Activated CD4-positive, alpha-beta T cell treated with anti-CD3 and anti-CD28 coated beads, Interleukin-2, amount 50 U/mL, for 24 hours (primary cell): ENCODE measurements at places on chromosomes 4 and X.
A peak's percentile ranks its signal among the peaks of the same experiment; 100 is the strongest.

DNA sequence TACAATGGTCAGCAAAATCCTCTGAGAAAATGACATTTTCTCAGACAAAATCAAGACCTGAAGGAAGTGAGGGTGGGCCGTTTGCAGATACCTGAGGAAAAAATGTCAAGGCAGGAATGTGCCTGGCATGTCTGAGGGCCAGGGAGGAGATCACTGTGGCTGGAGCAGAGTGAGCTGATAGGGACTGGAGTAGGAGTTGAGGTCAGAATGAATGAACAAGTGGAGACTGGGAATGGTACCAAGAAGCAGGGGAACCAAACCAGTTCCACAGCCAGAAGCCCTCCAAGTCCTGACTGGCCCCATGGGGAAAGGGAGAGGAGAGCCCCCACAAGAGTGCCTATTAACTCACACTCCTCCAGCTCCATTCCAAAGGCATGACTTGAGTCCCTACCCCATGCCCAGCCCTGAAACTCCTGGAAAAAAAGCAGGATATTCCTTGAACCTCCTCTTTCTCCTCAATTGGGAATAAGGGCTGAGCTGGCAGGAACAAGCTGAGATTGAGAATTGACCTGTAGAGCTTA lies 41.5 kb downstream of the STEEP1 start:
- DNase-seq, result no peak

- no peak for DNase-seq
Measured at GRCh38 chrX:50691820-50692219, 122.2 kb downstream of the SHROOM4 start.

DNA sequence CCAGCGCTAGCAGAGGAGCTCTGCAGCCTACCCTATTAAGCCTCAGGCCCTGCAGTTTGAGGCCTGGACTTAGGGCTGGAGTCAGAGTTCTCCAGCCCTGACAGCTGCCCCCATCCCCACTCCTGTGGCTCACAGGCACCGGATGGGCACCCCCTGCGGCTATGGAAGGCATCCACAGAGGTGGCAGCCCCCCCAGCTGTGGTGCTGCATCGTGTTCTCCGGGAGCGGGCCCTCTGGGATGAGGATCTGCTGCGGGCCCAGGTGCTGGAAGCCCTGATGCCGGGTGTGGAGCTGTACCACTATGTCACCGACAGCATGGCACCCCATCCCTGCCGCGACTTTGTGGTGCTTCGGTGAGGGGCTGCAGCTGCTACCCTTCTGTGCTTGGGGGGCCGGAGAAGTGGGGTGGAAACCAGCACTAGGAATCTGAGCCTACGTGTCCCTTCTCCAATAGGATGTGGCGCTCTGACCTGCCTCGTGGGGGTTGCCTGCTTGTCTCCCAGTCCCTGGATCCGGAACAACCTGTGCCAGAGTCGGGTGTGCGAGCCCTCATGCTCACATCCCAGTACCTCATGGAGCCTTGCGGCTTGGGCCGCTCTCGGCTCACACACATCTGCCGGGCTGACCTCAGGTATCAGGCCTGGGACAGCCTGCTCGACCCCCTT lies 76.2 kb downstream of the STARD8 start:
- DNase-seq, result no peak

DNA sequence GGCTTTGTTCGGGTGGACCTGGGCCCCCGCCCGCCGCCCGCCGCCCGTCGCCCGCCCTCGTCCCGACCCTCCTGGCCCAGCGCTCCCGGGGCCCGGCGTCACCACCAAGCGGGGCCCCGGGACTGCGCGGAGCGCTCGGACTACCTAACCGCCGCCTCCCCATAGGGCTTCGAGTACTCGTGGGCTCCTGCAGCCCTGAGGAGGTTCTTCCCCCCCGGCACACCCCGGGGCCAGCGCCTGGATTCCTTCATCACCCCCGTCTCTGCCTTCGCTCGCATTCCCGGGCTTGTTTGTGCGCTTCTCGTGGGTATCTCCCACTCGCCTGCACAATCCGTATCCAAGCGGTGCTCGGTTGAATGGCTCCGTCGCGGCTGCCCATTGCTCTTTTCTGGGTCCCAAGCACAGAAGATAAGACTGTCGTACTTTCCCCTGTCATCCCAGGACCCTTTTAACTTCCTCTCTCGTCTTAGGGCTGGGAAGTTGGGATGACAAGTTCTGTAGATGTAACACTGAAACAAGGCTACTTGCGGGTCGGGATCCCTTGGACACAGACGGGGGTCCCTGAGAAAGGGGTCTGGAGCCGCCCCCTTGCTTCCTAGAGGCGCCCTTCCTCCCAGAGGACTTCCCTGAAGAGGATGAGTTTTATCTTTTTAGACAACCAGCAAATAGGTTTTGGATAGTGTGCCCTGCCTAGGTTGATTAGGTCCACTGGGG lies 565 bp downstream of the MOB1B start:
- peak; percentile 2 for DNase-seq

DNA sequence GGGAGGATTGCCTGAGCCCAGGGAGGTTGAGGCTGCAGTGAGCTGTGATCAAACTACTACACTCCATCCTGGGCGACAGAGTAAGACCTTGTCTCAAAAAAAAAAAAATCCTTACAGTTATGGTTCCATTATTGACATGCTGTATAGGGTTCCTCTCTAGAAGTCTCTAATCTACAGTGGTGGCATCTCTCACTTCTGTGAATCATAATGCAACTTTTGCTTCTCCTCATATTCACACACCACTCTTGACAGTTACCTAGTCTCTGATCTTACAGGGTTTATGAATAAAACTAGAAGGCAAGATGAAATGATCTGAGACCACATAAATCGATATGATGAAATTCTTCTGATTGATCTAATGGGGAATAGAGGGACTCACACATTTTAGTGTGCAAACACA lies 40.6 kb downstream of the DOCK11 start:
- no peak for DNase-seq

GRCh38 chr4:164138521-164138920 lies 615.4 kb upstream of the SMIM31 start:
- no peak for DNase-seq

GRCh38 chrX:112147206-112147605 lies 64.6 kb upstream of the TRPC5 start:
- DNase-seq, result no peak

DNA sequence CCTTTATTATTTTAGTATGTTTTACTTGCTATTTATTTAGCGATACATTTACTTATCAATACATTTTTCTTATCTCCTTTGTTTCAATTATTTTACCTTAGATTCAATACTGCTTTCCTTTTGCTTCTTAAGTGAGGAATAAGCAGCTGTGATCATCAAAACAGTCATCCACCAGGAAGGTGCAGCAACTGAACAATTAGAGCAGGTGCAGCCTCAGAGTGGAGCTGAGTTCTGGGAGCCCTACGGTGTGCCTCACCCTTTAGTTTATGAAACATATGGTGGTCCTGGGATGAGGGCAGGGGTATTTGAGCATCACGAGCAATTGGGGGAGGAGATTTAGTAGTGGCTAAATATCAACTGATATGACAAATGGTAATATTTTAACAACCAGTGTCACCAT lies 111.0 kb downstream of the FRYL start:
- no peak for DNase-seq

GRCh38 chr4:139146926-139147629 lies 29.9 kb downstream of the ELF2 start:
- no peak for DNase-seq

- no peak for DNase-seq
Measured at GRCh38 chrX:53357799-53358530, 64.5 kb downstream of the SMC1A start.

- no peak for DNase-seq
Measured at GRCh38 chr4:127829014-127829413, 46.9 kb downstream of the HSPA4L start.

DNA sequence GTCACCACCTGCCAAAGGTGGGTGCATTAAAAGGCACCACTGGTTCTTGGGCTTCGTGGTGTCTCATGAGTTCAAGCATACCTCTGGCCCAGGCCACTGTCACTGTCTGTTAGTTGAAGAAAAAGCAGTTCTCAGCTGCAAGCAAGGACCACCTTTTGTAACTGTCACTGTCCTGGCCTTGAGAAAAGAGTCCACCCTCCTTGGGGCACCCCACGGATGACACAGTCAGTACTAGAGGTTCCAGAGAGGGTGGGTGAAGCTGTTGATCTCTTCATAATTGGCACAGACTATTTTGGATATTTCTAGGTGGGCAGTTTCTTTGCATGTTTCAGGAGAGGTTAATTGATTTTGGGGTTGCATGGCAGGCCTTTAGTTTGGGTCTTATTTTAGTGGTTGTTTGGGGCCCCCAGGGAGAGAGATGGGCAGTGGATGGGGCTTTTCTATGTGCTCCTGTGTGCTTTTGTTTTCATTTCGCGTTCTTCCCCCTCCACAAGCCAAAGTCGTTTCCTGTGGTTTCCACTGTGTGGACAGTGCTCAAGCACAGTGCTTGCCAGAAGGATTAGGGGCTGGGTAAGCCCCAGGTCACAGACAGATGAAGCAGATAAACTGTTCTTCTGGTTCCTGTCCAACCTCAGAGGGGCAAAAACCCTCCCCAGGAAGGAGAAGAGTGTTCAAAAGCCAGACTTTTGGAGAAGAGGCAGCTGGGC lies 156.2 kb upstream of the PPP1R2C start:
- no peak for DNase-seq

- no peak for DNase-seq
Measured at GRCh38 chrX:111743316-111743715, 62.3 kb downstream of the ALG13 start.

DNA sequence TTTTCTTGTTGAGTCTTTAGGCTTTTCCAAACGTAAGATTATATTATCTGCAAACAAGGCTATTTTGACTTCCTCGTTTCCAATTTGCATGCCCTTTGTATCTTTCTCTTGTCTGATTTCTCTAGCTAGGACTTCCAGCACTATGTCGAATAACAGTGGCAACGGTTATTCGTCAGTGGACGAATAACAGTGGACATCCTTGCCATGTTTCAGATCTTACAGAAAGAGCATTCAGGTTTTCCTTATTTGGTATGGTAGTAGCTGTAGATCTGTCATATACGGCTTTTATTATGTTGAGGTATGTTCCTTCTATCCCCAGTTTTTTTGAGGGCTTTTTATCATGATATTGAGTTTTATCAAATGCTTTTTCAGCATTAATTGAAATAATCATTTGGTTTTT lies 634.6 kb upstream of the ADGRL3 start:
- no peak for DNase-seq

DNA sequence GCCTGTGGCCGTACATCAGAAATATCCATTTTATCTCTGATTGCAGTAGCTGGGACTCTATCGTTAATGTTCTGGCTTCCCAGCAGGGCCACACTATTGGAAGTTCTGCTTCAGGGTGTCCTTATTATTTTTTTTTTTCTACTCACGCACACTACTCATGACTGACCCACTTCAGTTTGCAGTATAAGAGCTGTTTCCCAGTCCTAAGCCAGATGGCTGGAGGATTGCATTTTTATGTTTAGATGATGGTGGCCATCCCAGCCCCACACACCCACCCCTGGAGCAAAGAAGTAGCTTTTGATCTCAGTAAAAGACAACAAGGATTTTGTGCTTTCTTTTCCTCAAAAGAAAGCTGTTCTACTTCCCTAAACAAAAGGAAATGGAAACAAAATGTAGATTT lies 557.0 kb upstream of the GALNTL6 start:
- no peak for DNase-seq

DNA sequence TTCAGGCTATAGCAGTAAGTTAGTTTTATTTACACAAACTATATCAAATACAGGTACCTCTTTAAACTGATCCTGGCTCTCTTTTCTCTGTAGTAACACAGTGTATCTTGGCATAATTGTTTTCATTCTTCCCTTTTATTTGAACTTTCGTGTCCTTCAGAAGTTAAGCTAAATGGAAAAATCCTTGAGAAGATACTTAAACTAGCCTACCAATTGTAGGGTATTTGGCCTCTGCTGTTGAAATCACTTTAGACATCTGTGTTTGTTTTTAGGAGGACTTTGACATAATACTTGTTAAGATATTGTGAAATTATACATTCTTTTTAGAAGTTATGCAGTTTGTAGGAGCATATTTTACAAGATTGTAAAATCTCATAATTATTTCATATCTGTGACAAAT lies 90.3 kb upstream of the GK2 start:
- DNase-seq, result no peak

DNA sequence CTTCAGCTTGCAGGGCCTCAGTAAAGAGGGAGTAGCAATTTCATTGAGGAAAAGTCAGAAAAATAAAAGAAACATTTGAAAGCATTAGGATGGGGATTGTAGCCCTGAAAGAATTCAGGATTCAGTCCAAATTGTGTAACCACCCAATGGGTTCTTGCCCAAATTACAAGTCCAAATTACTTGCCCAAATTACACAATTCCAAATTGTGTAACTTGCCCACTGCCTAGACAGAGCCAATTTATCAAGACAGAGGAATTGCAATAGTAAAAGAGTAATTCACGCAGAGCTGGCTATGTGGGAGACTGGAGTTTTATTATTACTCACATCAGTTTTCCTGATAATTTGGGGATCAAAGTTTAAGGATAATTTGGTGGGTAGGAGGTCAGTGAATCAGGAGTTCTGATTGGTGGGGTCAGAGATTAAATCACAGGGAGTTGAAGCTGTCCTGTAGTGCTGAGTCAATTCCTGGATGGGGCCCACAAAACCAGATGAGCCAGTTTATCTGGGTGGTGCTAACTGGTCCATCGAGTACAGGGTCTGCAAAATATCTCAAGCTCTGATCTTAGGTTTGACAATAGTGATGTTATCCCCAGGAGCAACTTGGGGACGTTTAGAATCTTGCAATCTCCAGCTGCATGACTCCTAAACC lies 18.1 kb upstream of the PAGE5 start:
- DNase-seq, result no peak

- no peak for DNase-seq
Measured at GRCh38 chrX:80181079-80181478, 166.5 kb downstream of the TBX22 start.

DNA sequence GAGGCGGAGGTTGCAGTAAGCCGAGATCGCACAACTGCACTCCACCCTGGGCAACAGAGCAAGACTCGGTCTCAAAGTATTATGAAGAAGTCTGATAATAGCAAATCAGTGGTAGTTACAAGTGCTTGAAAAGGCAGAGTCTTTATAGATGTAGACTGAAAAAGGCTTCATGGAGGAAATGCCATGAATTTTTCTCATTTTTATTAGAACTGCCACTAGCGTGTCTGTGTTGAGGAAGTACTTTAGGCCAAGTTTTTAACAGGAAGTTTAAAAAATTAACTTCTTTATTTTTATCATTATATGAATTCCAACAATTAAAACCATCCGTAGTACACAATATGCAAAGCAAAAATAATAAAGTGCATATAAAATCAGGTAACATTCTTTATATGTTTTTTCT lies 32.8 kb upstream of the IL13RA1 start:
- DNase-seq, result no peak

GRCh38 chrX:150094375-150094774 lies 156.1 kb upstream of the EOLA2 start:
- no peak for DNase-seq

DNA sequence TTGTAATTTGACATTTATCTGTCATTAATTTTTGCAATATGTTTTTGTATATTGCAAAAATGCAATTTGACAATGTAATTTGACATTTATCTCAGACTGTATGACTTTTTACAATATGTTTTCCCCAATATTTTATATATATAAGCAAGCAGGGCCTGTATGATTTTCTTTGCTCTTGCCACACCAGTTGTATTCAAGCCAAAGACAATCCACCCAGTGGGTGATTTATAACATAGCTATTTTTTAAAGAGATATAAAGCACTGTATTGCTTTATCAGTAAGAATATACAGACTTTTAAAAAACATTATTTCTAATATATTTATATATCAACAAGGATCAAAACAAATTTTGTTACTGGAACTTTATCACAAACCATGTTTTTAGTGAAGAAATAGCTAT lies 47.3 kb downstream of the SLIT2 start:
- no peak for DNase-seq

- no peak for DNase-seq
Measured at GRCh38 chrX:30816079-30816478, 73.0 kb downstream of the TAB3 start.

GRCh38 chrX:151609222-151609621 lies 45.7 kb downstream of the PASD1 start:
- DNase-seq, result no peak
